Kasumi-1 (cell line): ENCODE measurements at places on chromosomes 11 and 22.

DNA sequence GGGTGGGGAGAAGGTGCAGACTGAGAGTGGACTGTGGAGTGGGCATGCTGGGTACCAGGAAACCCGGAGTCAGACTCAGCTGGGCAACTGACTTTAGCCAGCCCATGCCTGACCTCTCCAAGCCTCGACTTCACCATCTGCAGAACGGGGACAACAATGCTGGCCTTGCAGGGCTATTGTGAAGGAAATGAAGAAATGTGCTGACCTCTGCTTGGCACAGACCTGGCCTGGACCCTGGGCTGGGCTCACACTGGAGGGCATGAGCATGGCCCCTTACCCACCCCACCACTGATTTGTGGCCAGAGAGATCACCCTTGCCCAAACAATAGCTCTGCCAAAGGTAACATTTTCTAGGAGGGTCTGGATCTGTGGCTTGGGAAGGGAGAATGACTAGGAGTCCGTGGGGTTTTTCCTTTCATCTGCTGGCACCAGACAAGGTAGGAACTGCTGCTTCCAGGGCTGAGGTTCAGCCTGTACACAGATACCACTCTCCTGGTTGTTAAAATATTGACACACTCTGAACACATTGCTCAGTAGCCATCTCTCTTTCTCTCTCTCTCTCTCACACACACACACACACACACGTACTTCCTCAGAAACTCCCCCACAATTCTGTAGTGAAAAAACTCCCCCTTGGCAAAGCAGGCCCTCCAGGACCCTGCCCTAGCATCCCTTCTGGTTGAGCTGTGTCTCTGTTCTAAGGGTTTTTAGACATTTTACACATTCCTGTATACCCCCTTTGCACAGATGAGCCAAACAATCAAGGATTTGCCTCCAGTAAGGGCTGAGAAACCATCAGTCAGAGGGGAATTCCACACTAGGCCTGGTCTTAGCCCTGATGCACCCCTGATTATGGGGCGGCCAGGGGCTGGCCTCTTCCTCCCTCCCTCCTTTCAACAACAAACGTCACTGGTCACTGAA, 1.0 kb downstream of the MOGAT2 start:
- DNase-seq = no peak

GRCh38 chr11:44521148-44521547, 44.3 kb upstream of the CD82 start:
- DNase-seq = no peak

- DNase-seq = no peak
Observed at GRCh38 chr22:29954203-29954855, 71.4 kb downstream of the MTMR3 start.

DNA sequence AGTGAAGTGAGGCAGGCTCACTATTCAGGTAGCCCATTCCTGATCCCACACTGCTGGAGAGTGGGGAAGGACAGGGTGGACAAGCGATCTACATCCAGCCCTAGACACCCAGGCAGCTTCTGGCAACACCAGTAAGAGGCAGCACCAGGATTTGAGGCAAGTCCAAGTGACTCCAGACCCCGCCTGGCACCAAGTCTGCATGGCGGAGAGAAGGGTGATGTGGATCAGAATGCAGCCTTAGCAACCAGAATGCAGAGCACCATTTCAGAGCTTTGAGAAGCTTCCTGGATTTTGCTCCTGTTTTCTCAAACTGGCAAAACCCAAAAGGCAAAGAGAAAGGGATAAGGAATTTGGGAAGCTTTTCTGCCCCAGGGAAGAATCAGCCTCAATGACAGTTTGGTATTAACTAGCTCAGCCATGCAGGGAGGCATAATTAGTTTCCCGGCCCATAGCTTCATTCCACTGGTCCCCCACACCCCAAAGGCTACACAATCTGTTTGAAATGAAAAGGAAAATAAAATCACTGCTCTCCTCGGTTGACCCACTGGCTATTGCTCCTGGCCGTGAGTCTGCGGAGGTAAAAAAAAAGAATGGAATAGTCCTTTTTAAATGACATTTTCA, 17.3 kb downstream of the GALNT18 start:
- no peak for DNase-seq

DNA sequence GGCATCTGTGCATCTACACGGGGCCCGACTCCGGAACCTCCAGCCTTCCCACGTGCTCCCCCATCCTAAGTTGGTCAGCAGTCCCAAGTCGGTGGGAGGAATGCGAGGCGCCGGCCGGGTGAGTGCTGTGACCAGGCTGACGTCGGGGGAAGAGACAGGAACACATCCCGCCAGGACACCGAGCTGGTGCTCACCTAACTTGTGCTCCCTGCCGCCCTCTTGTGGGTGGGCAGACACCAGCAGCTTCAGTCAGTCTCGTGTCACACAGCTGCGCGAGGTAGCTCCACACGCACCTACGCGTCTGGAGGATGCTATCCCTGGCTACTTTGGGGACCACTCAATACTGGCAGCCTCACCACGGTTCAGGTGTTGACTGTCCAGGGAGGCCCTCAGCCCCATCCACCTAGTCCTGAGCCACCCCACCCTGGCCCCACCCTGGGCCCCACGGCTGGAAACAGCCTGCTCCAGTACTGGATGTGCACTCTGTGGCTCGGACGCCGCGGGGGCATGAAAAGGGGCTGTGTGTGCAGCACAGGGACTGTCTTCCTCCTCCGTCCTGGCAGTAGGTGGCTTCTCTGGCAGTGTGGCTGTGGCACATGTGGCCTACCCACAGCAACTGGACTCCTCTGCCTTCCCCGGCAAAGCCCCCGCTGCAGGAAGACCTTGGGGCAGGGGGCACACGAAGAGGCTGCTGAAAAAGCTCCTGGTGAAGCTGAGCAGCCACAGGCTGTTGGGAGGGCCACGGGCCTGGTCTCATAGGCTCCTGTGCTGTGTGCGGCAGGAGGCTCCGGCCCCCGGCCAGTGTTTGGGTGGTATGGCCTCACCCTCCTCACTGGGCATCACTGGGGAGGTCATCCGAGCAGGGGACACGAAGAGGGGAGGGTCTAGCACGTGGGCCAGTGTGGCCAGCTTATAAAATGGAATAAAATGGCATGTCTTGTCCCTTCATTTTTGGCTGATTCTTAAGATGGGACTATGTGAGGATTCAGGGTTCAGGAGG, 11.2 kb upstream of the BID start:
- peak; percentile 80 for DNase-seq

GRCh38 chr11:66333220-66333877, 2.9 kb downstream of the RIN1 start:
- DNase-seq = no peak

DNA sequence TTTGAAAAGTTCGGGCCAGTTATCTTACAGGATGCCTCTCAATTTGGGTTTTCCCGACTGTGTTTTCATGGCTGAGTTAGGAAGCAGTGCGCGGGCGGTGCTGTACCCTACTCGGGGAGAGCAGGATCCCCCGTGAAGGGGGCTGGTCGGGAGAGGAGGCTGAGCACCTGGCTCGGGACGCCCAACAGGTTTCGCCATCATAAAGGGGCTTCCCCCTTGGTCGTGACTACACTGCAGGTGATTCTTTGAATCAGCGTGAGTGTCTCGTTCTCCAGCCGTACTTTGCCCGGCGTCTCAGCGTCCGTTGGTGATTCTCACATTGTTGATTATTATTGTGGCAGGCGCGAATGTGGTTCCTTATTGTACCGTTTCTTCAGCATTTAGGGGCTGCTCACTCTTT, 46.6 kb downstream of the ST14 start:
- DNase-seq = no peak

- DNase-seq = peak; percentile 95
Observed at GRCh38 chr11:129825380-129825779, 9.7 kb downstream of the TMEM45B start.

DNA sequence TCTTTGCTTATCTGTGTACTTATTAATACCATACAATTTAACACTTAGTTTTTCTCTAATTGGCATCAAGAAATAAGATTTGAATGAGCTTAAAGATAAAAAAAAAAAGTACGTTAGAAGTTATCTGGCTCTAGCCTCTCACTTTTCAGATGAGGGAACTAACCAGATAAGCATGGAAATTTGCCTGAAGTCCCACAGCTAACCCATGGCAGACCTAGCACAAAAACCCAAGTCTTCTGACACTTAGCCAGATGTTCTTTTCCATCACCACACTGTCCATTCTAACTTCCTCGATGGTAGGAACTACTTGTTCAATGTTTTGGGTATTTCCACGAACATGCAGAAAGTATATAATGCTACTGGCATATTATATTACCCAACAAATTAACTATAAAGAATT, 7.4 kb upstream of the SOX6 start:
- DNase-seq = no peak

DNA sequence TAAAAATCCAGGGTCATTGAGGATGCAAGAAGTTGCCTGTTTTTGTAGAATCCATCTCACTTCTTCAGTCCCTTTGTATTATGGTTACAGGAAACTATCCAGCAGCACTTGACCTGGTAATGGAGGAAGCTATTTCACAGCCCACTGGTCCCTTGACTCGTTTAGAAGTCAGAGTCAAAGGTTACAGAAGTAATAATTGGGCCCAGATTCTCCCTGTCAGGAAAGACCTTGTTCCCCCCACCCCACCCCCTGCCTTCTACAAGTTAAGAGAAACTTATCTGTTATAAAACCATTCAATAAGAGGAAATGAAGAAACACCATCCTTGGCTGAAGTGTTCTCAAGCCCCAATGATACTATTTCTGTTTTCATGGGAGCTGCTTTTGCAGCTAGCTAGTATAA, 65.8 kb downstream of the CSTPP1 start:
- DNase-seq = peak; percentile 24

DNA sequence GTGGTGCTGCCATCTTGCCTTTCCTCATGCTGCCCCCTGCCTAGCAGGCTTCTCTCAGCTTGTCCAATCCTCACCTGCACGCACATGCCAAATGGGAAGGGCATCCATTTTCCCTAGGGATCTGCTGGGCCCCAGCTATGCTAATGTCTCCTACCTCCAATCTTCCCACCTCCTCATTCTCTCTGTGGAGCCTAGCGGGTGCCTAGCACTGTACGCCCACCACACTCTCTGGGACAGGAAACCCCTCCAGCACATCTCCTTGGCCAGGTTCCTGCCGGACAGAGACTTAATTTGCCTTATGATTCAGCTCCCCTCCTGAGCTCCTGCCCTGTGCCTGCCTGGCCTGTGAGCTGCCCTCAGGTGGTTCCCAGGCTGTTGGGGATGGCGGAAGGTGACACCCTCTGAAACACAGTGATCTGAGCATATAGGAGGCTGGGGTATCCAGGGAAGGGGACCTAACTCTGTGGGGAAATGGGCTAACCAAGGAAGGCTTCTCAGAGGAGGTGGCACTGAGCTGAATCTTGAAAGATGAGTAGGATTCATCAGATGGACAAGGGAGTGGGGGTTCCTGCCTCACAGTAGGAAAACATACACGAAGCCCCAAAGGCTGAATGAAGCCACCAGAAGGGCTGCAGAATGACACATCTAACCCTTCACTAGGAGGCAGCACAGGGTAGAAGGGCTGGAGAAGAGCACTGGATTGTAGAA, 79.2 kb upstream of the WNT11 start:
- no peak for DNase-seq

DNA sequence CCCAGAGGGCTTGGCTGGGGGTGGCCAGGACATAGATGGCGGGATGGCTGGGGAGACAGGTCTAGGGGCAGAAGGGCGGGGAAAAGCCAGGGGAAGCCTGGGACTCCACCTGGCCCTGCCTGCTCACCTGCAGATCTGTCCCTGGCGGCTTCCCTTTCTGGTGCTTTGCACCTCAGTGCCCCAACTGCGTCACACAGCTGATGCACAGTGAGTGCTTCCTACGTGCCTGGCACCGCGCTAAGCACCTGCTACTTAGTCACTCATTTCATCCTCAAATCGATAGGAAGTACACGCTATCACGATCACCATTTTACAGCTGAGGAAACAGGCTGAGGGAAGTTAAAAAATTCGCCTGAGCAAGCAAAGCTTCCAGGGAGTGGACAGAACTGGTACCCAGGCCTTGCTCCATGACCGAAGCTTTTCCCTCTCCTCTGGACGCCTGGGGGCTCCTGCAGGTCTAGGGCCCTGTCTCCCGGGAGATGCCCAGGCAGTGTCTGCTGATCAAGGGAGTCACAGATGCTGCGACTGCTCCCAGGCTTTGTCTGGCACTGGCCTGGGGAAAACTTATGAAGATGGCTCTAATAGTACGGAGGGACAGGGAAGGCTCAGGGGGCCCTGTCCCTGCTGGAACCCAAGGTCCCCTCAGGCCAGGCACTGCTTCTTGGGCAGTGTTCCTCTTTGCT, 63.0 kb upstream of the TTLL12 start:
- DNase-seq = no peak

- no peak for DNase-seq
Observed at GRCh38 chr22:38792833-38793232, 1.1 kb downstream of the DNAL4 start.

DNA sequence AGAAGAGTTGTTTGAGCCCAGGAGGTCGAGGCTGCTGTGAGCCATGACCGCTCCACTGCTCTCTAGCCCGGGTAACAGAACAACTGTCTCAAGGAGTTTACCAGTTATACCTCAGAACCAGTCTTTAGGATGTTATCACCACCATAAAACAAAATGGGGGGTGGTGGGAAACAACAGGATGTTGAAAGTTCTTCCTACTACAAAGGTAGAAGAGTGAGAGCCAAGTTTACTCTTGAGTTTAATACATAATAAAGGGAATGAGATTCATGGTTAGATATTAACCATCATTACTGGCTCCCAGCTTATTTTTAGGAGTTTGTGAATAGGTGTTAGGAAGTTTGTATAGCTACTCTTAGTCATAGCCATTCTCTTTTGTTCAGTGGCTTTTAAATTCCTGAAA, 78.8 kb upstream of the HORMAD2 start:
- DNase-seq = no peak

- DNase-seq = no peak
Observed at GRCh38 chr11:114384487-114384886, 15.8 kb downstream of the C11orf71 start.

DNA sequence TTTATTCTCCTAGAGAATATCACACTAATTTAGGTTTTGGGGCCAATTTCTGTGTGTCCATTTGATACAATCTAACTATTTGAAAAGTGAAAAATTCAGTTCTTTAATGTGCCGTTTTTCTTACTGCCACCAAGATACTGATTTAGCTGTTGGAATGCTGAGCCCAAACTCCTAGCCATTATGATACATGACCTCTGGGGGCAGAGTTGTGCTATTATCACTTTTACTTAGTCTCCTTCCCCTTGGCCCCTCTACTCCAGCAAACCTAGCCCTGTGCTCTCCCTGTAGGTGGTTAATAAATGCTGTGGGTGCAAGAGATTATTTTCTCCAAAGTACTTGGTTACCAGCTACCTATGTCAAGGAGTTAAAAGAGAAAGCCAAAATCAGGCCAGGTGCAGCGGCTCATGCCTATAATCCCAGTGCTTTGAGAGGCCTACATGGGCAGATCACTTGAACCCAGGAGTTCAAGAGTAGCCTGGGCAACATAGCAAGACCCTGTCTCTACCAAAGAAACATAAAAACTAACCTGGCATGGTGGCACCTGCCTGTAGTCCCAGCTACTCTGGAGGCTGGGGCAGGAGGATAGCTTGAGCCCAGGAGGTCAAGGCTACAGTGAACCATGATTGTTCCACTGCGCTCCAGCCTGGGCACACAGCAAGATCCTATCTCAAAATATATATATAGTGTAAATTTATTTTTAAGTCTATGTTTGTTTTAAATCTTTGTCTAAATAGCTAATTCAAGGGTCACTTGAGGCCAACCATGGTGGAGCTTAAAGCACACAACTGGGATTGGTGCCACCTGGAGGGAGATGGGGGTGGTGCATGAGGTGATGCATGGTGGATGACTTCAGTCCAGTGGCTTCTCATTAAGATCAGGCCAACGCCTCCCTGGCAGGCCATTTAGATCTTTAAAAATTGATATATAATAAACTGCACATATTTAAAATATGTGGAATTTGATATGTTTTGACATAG, 193.2 kb upstream of the PLET1 start:
- peak; percentile 8 for DNase-seq

GRCh38 chr11:123590296-123590912, 64.0 kb downstream of the SCN3B start:
- no peak for DNase-seq
